Stimulated activated CD4-positive, alpha-beta T cell treated with anti-CD3 and anti-CD28 coated beads, Interleukin-15, amount 100 ng/mL, for 24 hours (primary cell): ENCODE measurements at places on chromosomes 13 and 19.
A peak's percentile ranks its signal among the peaks of the same experiment; 100 is the strongest.

DNA sequence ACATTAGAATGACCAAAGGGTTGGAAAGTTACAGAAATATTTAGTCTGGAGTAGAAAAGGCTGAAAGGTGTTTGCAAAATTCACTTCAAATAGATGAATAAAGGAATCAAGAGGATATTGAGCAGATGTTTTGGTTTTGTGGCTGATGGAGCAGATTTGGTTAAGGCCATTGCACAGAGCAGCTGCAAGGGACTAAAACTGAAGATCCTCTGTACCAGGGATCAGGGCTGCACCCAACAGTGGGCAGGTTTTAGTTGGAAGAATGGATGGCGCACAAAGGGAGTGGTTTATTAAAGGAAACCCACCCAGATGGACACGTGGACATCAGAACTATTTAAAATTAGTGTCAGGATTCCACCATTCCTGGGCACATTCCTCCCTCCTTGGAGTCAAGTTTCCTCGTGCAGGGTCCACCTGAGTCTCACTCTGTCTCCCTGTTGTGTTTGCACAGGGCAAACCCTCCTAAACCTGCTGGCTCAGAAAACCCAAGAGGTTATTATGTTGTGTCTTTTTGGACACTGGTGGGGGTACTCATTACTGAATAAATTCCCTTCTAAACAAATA lies 9.2 kb upstream of the UBAC2 start:
- DNase-seq: no peak

DNA sequence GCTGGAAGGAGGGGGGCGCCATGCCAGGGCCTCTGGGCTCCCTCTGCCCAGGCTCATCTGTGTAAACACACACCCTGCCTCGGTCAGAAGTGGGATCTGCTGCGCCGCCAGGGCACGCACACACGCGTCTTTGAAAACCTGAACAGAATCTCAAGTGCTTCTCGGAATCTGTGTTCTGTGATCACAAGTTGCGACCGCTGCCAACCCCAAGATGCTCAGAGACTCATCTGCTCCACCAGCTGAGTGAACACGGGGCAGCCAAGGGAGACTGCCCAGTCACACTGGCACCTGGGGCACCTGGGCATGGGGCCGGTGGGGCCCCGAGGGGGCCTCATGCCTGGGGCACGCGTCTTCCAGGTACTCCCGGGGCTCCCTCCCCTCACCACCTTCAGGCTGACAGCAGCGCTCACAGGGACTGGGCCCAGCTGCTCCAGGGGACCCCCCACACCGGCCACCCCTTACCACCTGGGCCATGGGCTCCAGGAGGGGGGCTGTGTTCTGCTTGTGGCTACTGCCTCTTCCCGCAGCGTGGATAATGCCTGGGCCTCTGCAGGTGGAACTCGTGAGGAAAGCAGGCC lies 59.0 kb downstream of the KLF2 start:
- DNase-seq: no peak

DNA sequence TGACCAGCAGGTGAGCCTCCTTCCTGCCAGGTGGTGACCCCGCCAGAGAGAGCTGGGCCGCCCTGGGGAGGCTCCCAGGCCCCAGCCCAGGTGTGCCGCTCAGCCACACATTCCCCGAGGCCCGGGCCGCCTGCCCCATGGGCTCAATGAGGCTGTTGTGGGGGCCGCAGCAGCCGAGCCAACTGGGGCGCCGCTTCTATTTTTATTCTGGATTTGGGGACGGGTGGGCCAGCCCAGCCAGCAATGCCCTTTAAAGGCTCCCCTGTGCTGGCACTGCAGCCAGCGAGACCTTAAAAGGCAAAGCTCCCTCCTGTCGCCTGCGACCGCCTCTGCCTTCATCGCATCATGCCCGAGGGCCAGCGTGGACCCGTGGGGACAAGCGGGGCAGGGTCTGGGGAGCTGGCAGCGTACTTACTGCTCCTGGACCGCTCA lies 17.7 kb upstream of the CRTC1 start:
- DNase-seq: no peak

GRCh38 chr13:51865838-51866237 lies 4.1 kb downstream of the CCDC70 start:
- no peak for DNase-seq

DNA sequence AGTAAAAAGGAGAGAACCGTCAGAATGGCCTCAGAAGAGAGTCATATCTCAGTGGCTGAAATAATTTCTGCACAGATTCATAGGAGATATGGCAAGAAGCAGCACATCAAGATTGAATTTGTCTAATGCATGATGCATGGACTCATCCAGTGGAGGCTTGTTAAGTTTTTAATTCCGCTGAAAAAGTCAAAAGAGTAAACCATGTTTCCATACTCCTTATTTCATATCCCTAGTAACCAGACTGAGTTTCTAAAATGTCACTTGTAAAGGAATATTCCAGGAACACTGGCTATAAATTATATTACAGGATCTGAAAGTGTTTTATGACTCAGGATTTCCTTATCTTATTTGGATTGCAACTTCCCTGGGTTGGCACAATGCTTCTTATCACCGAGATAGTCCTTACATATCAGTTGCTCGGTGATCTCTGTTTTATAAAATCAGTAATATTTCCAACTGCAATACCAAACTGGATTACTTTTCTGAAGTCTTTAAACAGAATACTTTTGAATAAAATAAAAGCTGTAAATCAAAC lies 180.2 kb upstream of the TSC22D1 start:
- DNase-seq: no peak

DNA sequence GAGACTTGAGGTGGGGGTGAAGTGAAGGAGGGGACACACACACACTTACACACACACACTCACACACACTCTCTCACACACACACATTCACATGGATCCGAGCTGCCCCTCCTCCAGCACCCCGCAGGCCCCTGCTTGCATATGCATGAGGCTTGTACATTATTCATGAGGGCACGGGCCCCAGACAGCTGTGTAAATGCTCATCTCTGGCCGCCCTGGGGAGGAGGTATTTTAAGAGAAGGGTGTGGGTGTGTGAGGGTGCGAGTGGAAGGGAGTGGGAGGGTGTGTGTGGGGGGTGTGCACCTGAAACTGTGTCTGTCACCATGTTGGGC lies 2.4 kb downstream of the NCAN start:
- DNase-seq: no peak

- no peak for DNase-seq
Observed at GRCh38 chr19:13796301-13797057, 1.2 kb downstream of the ZSWIM4 start.

- DNase-seq: no peak
Observed at GRCh38 chr13:99287551-99287950, 19.6 kb downstream of the GPR183 start.

GRCh38 chr13:58926858-58927257 lies 1236.9 kb downstream of the DIAPH3 start:
- DNase-seq: no peak

DNA sequence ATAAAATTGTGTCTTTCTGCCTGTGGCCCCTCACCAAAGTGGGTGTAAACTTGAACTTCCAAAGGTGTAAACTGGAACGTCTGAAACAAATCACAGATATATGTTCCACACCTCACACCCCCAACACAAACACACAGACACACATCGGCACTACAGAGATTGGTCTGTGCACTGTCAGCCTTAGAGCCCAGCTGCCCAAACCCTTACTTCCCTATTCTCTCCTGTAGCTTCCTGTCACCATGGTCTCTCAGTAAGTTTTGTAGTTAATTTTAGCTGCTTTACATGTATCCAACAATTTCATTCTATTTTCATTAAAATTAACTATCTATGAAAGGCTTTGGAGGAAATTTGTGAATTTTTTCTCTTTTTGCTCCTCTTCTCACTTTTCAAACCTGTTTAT lies 5.4 kb downstream of the TM9SF2 start:
- no peak for DNase-seq

GRCh38 chr19:41309180-41310032 lies 566 bp upstream of the CCDC97 start:
- no peak for DNase-seq

- peak; percentile 94 for DNase-seq
Observed at GRCh38 chr19:41945135-41945766, 13.9 kb downstream of the RABAC1 start.

GRCh38 chr13:33717775-33718174 lies 100.2 kb upstream of the RFC3 start:
- DNase-seq: no peak

GRCh38 chr19:40623403-40624251 lies 22.5 kb downstream of the LTBP4 start:
- DNase-seq: peak; percentile 52

- DNase-seq: no peak
Observed at GRCh38 chr19:10206226-10206885, 11.6 kb upstream of the DNMT1 start.

DNA sequence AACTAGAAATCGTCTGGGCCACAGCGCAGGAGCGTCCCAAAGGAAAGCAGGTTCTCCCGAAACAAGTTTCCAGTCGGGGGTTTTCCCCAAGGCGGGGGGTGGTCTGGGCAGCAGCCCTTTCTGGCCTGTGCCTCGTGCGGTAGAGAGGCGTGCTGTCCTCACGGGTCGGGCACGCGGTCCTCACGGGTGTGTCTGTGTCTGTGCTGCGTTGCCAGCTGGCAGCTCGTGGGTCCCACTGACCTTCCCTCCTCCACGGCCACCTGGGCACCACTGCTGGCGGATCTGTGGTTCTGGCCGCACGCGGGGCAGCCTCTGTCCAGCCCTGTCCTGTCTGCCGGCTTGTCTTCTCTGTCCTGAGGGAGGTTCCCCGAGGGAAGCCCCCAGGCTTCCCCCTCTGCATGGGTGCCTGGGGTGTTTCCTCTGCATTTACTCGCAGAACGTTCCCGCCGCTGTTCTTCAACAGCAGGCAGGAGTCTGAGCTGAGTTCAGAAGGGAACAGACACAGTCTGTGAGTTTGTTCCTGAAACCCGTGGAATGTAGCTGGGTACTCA lies 98.2 kb upstream of the MCF2L start:
- DNase-seq: no peak

DNA sequence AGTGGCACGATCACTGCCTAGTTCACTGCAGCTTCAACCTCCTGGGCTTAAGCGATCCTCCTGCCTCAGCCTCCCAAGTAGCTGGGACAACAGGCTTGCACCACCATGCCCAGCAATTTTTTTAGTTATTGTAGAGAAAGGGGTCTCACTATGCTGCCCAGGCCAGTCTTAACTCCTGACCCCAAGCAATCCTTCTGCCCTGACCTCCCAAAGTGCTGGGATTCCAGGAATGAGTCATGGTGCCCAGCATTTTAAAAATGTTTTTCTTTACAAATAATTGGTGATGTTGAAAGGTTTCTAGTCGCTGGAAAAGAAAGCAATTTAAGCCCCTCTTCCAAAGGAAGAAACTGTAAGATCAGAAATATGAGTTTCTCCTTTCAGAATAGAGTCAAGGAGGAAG lies 19.4 kb downstream of the DYRK1B start:
- DNase-seq: no peak

DNA sequence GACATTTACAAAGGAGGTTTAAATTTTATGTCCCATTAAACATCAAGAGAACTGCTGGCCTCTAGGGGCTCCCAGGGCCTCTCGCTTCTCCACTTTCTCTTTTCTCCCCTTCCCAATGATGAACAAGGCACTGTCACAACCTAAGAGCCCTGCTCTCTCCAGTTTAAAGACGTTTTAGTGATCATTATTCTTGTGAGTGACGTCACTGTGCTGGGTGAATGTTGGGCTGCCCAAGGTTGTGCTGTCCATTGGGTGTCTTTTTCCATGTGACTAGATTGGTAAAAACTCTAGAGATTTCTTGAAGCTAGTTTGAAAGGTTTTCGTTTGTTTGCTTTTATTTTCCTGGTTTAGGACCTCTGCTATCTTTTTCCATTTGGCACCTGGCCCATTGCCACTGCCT lies 602.6 kb downstream of the PCDH9 start:
- no peak for DNase-seq

DNA sequence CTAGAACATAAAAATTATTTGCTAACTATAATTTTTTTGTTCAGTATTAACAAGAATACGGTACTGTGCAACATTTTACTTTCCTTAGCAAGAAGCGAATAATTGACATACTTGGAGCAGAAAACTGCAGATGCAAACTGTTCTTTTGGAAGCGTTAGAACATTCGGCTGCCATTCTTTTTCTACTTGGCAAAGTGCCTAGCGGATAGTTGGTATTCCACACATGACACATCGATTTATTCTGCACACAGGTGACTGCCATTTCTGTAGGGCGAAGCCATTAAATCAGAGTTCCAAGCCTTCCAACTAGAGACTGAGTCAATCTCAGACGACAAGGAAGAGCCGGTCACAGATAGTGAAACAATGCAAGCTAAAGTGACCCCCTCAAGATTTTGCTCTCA lies 117.4 kb downstream of the TRPC4 start:
- no peak for DNase-seq

DNA sequence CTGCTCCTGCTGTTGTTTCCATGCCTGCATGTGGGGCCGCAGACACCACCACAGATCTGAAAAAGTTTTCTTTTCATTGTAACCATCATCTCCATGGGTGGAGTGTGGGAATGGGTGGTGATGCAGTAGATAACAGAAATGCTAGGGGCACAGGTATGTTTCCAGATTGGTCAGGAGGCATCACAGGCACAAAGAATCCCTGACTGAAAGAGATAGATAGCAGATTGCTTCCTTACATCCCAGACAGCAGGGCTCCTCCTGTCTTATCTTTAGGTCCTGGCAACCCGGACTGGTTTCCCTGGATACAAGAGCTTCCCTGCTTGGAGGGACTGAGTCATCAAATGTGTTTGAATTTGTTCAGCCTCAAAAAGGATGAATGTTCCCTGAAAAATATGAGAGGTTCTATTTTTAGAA lies 1937.6 kb downstream of the PCDH9 start:
- no peak for DNase-seq

DNA sequence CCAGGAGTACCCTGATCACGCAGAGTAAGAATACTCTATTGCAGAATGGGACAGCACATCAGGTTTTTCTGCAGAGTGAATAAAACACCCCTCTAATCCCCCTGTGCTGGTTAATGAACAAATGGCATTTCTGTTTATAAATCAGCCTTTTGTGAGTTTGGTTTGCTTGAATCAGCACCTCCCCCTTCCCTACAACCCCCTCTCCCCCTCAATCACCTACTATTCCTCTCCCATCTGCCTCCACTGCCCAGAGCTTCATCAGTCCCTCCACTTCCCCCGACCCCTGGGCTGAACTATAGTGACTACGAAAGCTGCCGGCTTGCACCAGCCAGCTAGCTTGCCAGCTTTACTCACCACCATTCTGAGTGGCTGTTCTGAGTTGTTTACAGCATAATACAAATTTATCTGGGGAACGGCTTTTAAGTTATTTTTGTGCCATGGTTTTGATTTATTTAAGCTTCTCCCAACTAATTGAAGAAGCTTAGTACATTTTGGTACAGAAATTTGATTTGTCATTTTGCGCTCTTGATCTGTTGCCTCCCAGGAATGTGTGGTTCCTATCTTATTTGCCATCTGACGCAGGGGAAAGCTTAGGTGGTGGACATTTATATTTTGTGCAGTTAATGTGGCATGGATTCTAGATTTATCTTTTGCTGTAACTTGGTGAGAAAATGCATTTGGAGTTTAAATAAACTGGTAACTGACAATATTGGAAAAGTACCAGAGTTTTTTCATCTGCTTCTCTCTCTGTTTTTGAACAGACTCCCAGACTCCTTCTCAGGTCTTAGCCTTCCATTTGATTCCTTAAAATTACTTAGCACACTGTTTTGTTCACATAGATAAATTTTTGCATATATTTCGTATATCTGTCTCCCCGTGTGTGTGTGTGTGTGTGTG lies 41.7 kb upstream of the WDFY2 start:
- no peak for DNase-seq

GRCh38 chr13:25980255-25980654 lies 71.6 kb downstream of the SHISA2 start:
- DNase-seq: peak; percentile 6
